ENCODE measurements at places on chromosomes 2 and 18.

DNA sequence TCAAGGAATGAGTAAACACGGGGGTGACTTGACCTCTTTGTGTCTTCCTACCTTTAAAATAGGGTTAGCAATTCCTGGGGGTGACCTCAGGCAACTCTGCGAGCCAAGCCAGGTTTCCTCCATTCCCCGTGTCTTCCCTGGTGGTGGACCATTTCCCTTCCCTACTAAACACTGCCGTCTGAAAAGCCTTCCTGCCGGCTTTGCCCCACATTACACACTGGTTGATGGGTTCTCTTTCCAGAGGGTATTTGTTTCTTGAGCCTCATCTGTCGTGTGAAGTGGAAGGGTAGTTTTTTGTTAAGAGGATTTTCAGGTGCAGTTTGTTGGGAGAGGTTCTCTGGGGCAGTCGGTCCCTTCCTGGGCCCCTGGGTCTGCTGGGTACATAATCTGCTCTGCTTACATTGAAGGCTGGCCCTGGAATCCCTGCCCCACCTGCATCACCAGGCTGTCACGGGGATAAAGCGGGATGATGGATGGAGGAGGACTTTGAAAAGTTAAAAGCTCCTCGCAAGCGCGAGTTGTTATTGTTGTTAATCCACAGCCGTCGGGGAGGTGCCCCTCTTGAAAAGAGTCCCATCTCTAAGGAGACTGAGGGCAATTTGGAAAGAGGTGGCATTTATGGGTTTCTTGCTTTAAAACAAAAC is 175.4 kb upstream of the SPRED2 start:
- DNase-seq, result no peak

GRCh38 chr2:18684206-18685038 is 95.1 kb upstream of the NT5C1B start:
- no peak for DNase-seq

- no peak for DNase-seq
Observed at GRCh38 chr2:239827523-239827890, 197.6 kb downstream of the NDUFA10 start.

GRCh38 chr2:54471221-54471711 is 15.1 kb downstream of the SPTBN1 start:
- no peak for DNase-seq

GRCh38 chr2:175363699-175364098 is 182.2 kb upstream of the ATP5MC3 start:
- DNase-seq, result no peak

- no peak for DNase-seq
Observed at GRCh38 chr18:75364512-75365253, 62.8 kb downstream of the SMIM21 start.

GRCh38 chr2:140603416-140603815 is 1527.4 kb downstream of the LRP1B start:
- DNase-seq, result no peak

- no peak for DNase-seq
Observed at GRCh38 chr18:73980289-73980979, 167.2 kb downstream of the FBXO15 start.

GRCh38 chr2:230636684-230637271 is 75.9 kb upstream of the CAB39 start:
- no peak for DNase-seq

- no peak for DNase-seq
Observed at GRCh38 chr2:72955228-72956049, 38.1 kb downstream of the EMX1 start.

DNA sequence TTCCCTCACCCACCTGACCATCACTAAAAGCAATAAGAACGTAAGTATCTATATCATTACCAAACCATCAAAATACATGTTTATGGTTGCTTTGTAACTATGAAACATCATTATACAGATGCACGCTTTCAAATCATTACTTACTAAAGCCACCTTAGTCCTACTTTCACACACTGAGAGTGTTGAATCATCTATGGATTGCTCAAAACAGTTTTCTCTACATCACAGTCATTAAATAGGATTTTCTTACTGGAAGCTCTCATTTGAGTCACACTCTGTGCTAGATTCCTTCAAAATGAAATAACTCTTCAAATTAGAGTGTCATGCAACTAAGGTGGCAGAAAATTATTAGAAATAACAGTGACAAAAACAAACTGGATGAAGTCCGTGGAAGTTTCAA is 878.4 kb downstream of the CPS1 start:
- DNase-seq, result no peak

DNA sequence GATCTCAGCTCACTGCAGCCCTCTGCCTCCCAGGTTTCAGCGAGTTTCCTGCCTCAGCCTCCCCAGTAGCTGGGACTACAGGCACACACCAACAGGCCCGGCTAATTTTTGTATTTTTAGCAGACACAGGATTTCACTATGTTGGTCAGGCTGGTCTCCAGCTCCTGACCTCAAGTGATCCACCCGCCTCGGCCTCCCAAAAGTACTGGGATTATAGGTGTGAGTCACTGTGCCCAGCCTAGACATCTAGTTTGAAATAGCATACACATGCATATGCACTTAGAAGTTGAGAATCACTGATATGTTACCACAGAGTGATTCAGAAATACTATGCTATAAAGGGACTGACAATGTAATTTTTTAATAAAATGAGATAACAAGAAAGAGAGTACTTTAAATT is 69.8 kb upstream of the CDKL4 start:
- no peak for DNase-seq

DNA sequence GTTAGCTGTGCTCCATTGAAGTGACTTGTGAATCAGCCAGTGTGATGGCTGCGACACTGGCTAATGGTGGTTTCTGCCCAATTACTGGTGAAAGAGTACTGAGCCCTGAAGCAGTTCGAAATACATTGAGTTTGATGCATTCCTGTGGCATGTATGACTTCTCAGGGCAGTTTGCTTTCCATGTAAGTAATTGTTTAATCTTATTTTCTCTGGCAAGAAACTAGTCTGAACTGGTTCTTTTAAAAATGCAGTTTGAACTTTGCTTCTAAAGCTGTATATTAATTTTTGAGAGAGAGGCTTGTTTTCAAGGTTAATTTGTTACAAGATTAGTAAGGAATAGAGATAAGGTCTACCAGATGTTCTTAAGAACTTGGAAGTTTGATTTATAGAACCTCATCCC is 46.7 kb downstream of the GLS start:
- no peak for DNase-seq

DNA sequence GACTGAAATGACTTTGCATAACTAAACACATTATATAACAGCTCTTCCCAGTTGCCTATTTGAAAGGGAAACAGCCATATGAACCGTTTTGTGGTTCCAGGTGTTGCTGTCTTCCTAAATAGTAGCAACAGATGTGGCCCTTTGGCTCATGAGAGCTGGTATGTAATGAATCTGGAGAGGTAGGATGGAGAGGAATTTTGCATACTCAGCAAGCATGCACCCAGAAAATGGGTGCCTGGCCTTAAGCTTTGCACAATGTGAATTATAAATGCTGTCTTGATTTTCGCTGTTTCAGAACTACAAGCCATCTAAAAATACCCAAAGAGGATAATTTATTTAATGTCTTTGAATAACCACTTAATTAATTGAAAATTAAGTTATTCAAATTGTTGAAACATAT is 15.6 kb upstream of the ERBB4 start:
- no peak for DNase-seq

- DNase-seq, result no peak
Observed at GRCh38 chr2:208642125-208642779, 235.7 kb downstream of the PTH2R start.

DNA sequence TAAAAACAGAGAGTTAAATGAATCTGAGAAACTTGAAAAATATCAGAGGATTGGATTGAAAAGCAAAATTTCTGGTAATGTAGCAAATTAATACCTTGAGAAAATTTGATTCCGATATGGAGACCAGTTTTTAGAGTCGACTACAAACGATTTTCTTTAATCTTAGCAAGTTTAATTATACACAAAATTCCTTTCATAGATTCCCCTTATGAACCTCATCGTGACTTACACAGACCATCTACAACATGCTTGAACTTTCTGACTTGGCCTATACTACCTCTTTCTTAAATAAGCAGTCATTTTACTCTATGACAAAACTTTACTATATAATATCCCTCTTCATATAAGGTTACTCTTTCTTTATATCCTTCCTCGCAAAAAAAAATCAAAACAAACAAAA is 769.6 kb upstream of the CRIM1 start:
- DNase-seq, result no peak

- DNase-seq, result no peak
Observed at GRCh38 chr18:55246278-55246677, 287.0 kb upstream of the CCDC68 start.

All from esophagus squamous epithelium (tissue), 5 donors.